Occipital lobe (tissue), 3 donors: ENCODE measurements at places on chromosomes 12 and 14. TPM values are rescaled to one million over a fixed set of nuclear protein-coding genes. Genes with fewer than 3 reads are reported as not detected.

Gene TCL1B
- not detected for total RNA-seq

GRCh38 chr14:64856529-64857445 is 22.9 kb downstream of the SPTB start:
- no peak for DNase-seq

DNA sequence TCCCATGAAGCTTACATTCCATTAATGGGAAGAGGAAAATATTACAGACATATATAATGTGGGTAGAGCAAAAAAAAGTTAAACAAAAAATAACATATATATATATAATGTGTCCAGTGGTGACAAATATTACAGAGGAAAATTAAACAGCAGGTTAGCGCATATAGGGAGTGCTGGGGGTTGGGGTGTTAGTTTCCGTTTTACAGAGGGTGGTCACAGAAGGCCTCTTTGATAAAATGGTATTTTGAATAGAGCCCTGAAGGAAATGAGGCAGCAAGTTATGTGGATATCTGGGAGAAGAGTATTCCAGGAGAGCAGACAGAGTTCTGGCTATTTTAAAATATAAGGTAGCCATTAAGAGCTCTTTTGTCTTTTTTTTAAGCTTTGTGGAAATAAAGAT is 73.2 kb downstream of the DCAF5 start:
- no peak for DNase-seq

DNA sequence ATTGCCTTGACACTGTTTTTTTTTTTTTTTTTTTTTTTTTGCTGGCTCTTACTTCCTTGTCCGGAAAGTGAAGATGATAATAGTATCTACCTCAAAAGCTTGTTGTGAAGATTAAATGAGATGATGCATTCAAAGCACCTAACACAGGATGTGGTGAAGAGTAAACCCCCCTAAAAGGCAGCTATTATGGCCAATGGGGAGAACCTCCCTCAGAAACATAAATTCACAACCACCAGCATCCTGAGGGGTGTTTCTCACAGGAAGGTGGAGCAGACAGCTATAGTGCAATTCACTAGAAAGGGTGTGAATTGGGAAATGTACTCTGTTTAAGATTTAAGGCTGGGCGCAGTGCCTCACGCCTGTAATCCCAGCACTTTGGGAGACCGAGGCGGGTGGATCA is 85.4 kb upstream of the CRY1 start:
- DNase-seq = no peak

GRCh38 chr14:104268295-104268694 is 129.9 kb downstream of the KIF26A start:
- DNase-seq = no peak
